Thyroid gland (tissue), 4 donors: ENCODE measurements at places on chromosomes 13 and 19.

GRCh38 chr13:25912961-25913360, 138.9 kb downstream of the SHISA2 start:
- DNase-seq: no peak

GRCh38 chr13:35916146-35916545, 215.0 kb downstream of the DCLK1 start:
- no peak for DNase-seq

DNA sequence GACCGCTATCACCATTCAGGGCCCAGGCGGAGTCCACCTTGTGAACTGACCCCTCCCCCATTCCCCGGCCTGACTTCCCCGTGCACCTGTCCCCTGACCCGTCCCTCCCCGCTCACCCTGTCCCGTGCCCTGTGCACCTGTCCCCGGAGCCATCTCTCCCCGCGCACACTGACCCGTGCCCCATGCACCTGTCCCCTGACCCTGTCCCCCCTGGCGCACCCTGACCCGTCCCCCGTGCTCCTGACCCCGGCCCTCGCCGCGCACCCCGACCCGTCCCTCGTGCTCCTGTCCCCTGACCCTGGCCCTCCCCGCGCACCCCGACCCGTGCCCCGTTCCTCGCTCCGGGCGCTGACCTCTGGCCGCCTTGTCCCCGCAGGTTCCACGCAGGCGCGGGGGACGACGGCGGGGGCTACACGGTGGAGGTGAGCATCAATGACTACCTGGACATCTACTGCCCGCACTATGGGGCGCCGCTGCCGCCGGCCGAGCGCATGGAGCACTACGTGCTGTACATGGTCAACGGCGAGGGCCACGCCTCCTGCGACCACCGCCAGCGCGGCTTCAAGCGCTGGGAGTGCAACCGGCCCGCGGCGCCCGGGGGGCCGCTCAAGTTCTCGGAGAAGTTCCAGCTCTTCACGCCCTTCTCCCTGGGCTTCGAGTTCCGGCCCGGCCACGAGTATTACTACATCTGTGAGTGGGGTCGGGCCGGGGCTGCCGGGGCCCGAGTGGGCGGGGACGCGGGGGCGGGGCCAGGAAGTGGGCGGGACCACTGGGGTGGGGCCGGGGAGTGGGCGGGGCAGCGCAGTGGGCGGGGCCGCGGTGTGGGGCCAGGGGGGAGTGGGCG, 9.7 kb downstream of the EFNA2 start:
- DNase-seq: no peak

DNA sequence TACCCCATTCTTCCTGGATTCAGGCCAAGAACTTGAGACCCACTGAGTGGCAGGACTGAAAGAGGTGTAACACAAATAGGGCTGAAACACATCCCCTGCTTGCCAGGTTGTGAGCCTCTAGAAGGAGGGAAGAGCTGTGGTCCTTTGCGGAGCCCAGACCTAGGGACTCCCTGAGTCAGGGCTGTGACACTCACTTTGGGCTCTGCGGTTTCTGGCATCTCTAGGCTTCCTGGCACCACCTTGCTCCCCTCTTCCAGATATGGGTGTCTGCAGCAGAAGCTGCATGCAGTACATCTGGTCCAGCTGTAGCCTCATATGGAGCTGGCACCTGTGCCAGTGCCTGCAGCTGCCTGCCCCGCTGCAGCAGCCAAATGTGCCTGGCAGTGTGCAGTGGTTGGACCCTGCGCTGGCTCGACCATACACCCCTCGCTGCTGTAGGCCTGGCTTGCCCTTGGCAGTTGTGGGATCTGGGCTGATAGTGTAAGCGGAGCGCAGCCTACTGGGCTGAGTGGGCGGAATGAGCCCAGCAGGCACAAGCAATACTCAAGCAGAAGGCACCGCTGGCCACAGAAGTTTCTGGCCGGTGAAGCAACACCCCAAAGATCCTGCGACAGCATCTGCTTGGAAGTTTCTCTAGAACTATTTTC, 290.4 kb downstream of the SLITRK6 start:
- no peak for DNase-seq

DNA sequence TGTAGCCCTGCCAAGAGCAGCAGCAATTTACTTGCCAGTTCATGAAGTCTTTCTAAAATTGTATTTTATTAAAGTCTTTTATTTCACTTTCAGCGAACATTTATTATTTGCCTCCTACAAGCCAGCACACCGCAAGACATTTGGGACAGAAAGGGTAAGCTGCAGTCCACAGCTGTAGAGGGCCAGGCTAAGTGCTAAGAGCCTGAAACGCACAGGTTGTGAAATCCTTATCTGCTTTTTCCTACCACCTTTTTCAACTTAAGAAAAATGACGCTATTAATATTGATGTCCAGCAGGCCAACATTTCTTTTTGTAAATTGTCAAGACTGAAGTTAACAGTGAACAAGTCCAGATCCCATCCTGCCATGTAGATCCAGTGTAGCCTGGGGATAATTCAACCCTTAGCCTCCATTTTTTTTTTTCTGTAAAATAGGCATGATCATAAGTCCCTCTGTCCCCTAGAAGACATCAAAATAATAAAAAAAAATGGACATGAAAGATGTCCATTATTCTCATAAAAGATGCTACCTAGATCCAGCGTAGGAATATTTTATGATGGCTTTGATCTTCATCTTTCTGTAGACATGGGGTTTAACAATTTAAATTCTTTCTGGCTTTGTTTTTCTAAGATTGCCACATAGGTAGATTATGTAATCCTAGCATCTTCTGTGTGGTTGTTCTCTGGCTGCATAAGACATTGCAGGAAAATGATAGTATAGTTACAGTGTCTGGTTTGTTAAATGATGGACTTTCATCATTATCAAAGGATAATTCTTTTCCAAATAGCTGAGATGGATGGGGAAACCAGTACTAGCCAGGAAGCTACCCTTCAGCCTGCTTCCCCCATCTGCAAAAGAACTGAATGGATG, 128.4 kb downstream of the SHISA2 start:
- no peak for DNase-seq

- DNase-seq: peak; percentile 57
Measured at GRCh38 chr19:28737021-28737895, 475.7 kb downstream of the UQCRFS1 start.

- peak; percentile 68 for DNase-seq
Measured at GRCh38 chr13:45393941-45394570, 24.1 kb downstream of the SLC25A30 start.

DNA sequence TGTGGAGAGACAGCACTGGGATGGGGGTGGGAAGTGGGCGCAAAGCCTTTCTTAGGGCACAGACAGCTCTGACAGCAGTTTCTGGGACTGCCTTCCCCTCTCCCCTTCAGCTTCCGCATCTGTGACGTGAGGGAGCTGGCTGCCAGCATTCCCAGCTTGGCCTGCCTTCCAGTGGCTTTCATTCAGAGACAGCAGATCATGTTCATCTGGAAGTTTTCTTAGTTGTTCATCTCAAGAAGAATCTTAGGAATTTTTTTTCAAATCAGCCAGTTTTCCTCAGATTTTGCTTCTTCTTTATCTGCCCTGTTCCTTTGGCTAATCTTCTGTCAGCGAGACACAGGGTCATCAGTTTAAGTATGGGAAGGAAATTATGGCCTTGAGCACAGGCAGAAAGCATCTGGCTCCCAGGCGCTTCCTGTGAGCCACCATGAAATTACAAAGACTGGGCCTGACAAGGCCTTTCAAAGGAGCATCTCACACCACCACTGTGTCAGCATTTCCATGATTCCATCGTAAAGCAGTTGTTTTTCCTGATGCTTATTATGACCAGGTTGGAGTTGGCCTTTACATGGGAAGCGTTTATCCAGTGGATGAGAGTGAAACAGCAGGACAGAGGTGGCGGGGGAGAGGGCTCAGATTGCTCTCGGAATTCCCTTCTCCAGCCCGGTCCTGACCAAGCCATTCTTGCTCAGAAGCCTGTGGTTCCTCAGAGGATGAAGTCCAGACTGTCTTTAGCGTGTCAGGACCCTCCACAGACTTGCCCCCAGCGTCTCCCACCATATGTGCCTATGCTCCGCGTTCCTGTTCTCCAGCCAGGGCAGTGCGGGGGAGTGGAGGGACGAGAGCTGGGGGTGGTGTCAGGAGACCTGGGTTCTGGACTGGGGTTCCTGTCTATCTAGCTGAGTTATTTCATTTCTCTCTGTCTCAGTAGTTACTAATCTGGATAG, 43.6 kb downstream of the ARHGAP35 start:
- DNase-seq: no peak

DNA sequence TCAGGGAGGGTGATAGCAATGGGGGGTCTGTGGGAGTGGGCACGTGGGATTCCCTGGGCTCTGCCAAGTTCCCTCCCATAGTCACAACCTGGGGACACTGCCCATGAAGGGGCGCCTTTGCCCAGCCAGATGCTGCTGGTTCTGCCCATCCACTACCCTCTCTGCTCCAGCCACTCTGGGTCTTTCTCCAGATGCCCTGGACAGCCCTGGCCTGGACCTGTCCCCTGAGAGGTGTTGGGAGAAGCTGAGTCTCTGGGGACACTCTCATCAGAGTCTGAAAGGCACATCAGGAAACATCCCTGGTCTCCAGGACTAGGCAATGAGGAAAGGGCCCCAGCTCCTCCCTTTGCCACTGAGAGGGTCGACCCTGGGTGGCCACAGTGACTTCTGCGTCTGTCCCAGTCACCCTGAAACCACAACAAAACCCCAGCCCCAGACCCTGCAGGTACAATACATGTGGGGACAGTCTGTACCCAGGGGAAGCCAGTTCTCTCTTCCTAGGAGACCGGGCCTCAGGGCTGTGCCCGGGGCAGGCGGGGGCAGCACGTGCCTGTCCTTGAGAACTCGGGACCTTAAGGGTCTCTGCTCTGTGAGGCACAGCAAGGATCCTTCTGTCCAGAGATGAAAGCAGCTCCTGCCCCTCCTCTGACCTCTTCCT, 9.3 kb upstream of the CEACAM7 start:
- no peak for DNase-seq

GRCh38 chr13:26500618-26501320, 56.7 kb upstream of the WASF3 start:
- DNase-seq: no peak

GRCh38 chr13:45216193-45216592, 15.3 kb upstream of the KCTD4 start:
- no peak for DNase-seq

DNA sequence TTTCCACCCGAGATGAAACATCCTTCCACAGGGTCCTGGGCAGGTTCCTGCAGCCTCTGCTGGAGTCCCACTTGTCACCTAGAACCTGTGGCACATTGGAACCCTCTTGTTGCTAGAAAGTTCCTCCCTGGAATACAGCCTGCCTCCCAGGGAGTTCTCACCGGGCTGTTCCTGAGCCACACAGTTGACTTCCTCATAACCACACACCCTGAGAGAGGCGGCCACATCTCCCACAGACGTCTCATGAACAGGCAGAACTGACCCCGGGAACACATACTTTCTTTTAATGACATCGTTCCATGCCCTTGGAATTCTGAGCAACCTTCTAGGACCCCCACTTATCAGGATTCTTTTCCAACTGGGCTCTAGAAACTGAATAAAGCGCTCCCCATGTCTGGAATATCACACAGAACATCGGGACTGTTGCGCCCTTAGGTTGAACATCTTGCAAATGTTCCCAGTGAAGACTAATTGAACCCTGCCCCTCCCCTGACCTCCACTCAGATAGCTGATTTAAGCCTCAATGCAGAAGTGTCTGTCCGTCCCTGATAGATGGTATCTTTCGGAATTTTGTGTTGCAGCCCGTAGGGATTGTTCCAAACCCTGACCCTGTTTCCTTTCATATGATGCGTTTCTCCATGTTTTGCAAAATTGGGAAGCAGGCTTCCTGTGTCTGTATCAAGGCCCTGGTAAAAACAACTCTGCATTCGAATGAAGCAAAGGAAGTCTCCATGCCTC, 91.1 kb downstream of the RAB20 start:
- DNase-seq: no peak

- no peak for DNase-seq
Measured at GRCh38 chr13:76735641-76736040, 150.6 kb downstream of the KCTD12 start.

DNA sequence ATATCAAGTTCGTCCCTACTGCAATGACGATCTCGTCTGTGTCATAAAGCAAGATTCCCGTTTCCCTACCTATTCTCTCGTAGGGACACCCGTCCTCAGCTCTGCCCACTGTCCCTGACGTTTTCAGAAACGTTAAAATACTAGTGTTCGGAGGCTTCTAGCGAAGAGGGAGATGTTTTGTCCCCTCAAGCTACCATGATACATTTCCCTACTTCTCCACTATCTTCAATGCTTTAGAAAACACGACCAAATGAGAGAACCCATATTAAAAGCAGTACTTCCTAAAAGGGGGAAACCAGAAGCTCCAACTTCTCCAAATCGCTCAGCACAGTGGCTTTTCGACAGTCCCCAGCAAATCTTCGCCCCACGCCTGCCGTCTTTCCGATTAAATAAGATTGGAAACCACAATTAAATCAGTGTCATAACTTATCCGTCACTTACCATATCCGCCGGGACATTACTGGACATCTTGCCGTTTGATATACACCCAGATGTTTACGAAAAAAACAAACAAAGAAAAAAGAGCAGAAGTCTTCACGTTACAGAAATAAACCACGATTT, 1.3 kb downstream of the UBL3 start:
- DNase-seq: peak; percentile 18

DNA sequence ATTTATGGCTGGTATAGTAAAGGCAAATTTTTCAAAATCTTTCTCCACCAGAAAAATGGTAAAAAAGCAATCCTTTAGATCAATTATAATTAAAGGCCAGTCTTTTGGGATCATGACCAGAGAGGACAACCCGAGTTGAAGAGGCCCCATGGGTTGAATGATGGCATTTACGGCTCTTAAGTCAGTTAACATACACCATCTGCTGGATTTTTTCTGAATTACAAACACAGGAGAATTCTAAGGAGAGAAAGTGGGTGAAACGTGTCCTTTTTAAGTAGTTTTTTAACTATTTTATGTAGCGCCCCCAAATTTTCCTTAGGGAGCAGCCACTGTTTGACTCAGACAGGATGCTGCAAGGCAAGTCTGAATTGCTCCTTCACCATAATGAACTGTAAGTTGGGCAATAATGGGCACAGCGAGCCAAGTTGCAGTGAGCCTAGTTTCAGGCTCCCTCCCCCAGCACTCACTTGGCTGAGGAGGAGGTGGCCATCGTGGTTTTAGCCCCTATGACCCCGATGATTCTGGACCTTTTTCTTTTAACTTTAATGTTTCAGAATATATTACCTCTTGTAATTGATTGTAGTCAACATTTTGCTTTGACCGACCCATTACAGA, 13.6 kb upstream of the ZNF611 start:
- no peak for DNase-seq

- DNase-seq: no peak
Measured at GRCh38 chr19:54449701-54450069, 686 bp downstream of the LENG8 start.

- peak; percentile 46 for DNase-seq
Measured at GRCh38 chr19:36041831-36042230, 9.2 kb upstream of the CLIP3 start.
